ENCODE measurements at places on chromosomes 3 and 15.

DNA sequence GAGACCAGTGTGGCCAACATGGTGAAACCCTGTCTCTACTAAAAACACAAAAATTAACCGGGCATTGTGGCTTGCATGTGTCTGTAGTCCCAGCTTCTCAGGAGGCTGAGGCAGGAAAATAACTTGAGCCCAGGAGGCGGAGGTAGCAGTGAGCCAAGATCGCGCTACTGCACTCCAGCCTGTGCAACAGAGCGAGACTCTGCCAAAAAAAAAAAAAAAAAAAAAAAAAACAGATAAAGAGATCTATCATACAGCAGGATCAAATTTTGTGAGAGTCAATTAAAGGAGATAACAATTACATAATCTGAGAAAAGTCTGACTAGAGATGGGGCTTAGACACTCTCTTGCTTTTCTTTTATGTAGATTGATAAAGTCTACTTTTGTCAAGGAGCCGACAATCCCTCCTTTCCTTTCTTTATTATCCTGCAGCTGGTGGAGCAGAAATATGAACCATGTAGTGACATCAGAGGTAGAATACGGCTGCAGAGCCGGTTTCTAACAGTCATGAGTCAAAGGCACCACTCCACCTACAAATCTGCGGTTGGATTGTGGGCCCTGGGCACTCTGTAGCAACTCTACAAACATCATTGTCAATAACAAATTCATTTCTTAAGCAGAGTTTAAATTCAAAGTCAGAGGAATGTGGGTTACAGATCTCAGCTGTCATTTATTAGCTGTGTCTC is 9.0 kb downstream of the C2CD4A start:
- DNase-seq = no peak

DNA sequence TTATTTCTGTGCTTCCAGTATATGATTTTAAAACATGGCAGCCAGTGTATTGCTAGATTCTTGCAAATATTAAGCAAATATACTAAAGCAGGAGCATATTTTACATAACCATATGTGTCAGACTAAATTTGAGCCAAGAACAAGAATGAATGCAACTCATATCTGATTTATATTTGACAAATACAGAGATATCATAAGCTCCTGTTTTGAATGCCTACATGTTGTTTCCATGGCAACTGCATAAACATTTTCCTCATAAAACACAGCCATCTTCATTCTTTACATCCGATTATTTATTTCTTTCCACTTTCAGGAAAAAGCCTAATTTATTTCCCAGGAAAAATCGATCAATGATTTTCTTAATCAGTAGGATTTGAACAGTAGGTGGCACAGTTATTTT is 172.2 kb upstream of the TSPAN3 start:
- no peak for DNase-seq

DNA sequence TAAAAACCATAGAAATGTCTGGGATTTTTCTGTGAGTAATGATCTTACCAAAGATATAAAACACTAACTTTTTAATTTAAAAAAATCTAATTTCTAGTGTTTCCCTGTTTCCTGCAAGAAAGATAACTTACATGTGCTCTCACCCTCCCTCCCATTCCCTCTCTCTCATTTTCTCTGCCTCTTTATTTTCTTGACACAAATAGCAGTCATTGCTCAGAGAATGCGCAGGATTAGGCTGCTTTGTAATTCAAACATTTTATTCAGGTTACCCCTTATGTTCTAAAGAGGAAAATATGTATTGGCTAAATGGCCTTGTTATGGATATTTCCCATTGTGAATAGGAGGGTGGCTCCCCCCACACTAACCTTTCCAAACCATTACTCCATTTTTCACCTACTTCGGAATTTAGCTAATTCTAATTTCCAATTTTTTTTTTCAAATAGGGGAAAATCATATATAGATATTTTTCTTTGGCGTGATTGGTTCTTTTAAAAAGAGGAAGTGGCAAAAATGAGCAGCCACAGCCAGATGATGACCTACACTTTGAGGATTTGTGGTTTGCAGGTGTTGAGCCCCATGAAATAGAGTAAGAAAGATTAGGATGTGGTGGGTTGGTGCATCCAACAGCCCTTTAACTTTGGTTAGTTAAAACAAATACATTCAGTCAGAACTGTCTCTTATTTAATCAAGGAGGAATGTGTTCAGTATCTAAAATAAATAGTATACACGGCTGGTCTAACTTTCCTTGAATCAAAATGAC is 554.4 kb downstream of the IGSF11 start:
- no peak for DNase-seq

GRCh38 chr15:64902863-64903262 is 8.8 kb upstream of the ANKDD1A start:
- no peak for DNase-seq
